ENCODE measurements at places on chromosomes 3 and 15.

- no peak for DNase-seq
These were observed 36.2 kb upstream of the COL6A6 start for GRCh38 chr3:130480736-130481135.

DNA sequence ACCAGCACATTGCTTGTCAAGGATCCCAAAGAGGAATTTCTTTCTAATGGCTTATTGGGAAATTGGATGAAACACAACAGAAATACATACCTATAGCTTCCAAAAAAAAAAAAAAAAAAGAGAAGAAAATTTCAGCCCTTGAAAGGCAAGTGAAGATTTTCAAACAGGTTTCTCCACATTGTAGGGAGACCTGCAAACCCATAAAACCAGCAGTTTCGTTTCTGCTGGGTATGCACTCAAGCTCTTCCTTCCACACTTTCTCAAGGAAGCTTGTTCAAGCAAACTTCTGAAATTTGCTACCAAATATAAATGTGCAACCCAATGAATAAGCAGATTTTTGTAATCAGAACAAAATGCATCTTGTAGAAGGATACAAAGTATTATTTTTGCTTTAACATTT, 15.9 kb upstream of the SH3BP5 start:
- no peak for DNase-seq

- DNase-seq = no peak
These were observed 20.2 kb upstream of the PPM1L start for GRCh38 chr3:160735826-160736225.

DNA sequence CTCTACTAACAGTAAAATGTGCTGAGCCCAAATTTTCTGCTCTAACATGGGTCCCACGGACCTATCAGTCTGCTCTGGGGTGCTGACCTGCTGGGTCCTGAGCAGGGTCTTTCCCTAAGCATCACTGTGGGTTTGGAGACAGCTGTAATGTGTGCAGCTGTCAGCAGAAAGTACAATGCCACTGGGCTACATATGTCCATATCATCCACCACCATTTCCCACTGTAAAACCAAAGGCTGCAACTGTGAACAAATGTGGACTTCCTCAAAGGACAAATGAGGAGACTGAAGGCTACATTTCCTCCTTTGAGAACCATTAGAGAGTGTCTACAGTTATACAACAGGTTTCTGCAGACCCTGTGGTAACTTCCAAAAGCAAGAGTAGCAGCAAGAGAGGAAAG, 33.8 kb upstream of the IP6K2 start:
- no peak for DNase-seq

DNA sequence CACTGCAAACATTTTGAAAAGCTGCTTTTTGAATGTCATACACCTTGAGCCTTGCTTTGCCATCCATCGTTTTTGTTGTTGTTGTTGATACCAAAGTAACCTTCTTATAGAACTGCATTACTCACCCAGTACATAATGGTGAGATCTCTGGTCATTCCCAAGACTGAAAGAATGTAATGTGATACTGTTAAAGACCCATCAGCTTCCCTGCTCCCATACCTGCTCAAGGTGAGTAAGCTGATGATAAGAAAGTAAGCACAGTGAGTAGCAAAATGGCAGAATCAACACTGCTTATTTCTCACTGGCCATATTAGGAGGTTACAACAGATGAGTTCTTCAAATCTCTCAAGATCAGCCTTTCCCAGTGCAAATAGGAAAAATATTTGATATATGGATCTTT, 89.8 kb downstream of the CADPS start:
- DNase-seq = no peak

Measured in activated naive CD8-positive, alpha-beta T cell treated with anti-CD3 and anti-CD28 coated beads, Interleukin-2, amount 50 U/mL, for 16 hours (primary cell).